Activated CD8-positive, alpha-beta T cell treated with anti-CD3 and anti-CD28 coated beads, Interleukin-2, amount 10 ng/mL, durations not matched to agents 7 days and 5 days (primary cell): ENCODE measurements at places on chromosomes 2 and 18.

DNA sequence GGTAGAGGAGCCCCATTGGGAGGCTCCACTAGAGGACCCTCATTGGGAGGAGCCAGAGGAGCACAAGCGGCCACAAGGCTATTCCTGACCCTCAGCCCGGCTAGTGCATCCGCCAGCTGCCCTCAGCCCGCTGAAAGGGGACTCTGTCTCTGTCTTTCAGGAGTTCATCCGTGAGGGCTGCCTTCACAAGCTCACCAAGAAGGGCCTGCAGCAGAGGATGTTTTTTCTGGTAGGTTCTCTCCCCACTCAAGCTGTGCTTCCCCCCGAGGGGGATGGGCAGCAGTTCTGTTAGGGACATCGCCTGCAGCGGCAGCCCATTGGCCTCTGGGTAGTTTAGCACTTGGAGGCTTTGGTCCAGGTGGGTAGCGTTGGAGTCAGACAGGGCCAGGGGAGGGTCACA is 25.1 kb downstream of the STK25 start:
- DNase-seq = no peak

DNA sequence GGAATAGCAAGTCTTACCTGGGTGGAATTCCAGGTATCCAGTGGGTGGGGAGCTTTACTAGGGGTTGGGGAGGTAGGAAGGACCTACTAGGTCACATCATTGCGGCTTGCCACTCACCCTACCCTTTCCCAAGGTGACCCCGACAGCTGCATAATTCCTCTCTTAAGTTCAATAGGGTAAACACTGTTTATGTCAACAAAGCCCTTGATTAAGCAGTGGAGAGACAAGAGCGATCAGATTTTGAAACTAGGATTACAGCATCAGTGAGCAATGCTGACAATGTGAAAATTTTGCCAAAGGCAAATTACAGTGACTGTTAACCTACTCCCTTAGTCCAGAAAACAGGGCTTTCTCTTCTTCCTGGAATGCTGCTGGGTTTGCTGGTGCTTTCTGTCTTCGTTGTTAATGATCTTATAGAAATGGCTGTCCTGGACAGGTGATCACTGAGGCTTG is 14.5 kb downstream of the SLC19A3 start:
- DNase-seq = no peak

GRCh38 chr2:120906914-120907313 is 171.2 kb downstream of the GLI2 start:
- no peak for DNase-seq

DNA sequence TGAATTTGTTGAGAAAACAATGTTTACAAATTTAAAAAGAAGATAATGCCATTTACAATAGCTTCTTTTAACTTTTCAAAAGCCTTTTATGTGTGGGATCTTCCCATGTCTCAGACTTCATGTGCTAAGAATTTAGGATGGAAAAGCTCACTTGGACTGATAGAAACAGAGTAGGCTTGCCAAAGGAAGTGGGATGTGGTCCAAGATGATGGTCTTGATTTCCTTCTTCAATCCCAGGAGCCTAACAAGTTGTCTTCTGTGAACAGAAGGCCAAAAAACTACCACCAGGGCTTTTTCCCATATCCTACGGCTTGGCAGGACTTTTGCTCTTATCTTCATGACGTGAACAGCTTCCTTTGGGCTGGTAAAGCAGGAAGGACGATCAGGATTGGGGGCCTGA is 9.5 kb downstream of the CXCR4 start:
- no peak for DNase-seq

DNA sequence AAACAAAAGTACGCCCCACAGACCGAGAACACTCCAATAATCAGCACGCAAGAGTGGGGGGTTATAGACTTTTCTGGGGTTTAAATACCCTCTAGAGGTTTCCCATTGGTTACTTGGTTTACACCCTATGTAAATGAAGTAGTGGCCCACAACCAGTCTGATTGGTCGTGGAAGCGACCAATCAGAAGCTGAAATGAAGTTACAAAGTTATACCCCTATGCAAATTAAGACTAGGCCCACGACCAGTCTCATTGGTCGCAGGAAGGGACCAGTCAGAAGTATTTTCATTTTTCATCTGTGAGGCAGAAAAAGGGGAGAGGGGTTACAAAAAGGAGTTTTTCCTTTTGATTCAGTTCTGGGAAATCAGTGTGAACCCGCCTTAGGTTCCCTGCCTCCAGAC is 55.3 kb upstream of the YWHAQ start:
- DNase-seq = no peak

- DNase-seq = no peak
Observed at GRCh38 chr2:160368988-160369930, 124.3 kb downstream of the RBMS1 start.

- no peak for DNase-seq
Observed at GRCh38 chr2:70399046-70399445, 97.2 kb upstream of the FAM136A start.

DNA sequence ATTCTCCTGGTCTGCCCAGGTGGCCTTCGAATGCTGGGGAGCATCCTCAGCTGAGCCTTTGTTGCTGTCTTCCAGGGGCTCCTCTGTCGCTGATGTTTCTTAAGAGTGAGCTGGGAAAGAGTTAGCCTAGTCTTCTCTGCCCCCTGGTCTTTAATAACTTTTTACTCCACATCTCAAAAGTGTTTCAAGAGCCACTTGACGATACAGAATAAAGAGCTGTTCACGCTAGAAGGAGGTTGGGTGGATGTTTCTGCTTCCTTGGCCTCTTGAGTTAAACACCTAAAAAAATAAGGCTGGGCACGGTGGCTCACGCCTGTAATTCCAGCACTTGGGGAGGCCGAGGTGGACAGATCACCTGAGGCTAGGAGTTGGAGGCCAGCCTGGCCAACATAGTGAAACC is 2.8 kb upstream of the BUB1 start:
- DNase-seq = no peak

DNA sequence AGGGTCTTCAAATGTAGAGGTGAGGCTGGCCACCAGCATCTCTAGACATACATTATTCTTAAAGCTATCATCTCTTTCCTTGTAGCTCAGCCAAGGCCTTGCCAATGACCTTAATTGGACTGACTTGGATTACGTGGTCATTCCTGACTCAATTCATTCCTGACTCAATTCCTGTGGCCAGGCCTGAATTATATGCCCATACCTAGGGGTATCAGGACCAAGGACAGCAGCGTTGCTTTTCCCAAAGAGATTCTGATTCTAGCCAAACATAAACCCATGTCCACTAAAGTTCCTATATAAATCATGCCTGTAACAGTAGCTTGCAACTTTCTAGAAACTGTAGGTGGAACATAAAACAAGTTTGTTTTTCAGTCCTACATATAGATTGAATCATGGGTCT is 231.7 kb downstream of the ARL6IP6 start:
- DNase-seq = no peak

GRCh38 chr2:149104221-149104620 is 65.7 kb downstream of the LYPD6B start:
- DNase-seq = no peak

DNA sequence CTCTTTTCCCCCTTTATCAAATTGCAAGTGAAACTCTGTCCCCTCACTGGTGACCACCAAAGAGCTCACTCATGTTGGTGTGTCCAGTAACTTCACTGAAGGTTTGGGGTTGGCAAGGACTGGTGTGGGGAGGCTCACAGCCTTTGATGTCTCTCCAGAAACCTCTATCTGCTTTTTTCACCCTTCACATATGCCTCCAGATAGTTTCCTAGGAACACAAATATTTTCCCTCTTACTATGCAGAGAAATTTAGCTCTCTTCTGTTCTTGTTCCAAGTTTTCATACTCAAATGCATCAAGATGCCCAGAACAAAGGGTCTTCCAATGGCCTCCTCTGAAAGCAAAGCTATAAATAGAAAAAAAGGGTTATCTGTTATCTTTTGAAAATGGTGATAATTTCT is 20.7 kb downstream of the DTNA start:
- no peak for DNase-seq
